ENCODE measurements at places on chromosomes 1 and 21. TPM values are rescaled to one million over a fixed set of nuclear protein-coding genes. Genes with fewer than 3 reads are reported as not detected.

- H3K4me1 ChIP-seq, result no peaks in the 10 kb centered on the region
- H3K4me3 ChIP-seq, result no peak overlapping the region
- no peak overlapping the region for H3K27ac ChIP-seq
- no peaks in the 10 kb centered on the region for H3K27me3 ChIP-seq
Measured at GRCh38 chr1:99619583-99619982, 26.3 kb upstream of the PALMD start.

DNA sequence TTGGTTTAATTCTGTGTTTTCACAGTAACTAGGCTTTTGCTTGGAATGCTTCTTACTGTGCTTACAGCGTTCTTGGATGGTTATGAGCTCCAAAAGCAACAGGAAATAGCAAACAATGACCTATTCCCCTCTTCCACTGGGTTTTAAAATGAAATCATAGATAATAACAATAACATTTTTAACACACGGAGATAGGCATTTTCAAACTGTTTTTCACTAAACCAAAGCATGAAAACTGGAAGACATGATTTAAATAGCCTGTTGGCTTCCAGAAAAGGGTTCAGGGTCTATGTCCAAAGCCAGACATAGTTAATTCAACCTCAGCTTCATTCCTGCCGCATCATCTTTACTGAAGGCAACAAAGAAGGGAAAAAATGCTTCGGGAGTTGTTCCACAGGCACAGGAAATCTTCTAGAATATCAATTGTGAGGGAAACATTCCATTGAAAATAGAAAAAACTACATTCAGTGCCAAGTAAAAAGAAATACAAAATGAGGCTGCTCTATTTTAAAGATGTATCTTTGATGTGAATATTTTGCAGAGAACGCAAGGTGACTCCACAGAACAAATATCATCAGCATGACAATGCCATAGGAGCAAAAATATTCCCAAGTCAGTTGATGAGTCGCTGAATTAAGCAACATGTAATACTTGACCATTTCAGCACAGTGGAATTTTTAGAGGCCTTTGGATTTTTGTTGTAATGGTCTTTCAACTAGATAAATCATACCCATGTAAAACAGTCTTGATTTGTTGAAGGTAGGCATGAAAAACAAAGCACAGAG lies 80.7 kb downstream of the NID1 start:
- DNase-seq, result no peak
- no peaks in the 10 kb centered on the region for H3K36me3 ChIP-seq
- H3K27me3 ChIP-seq, result no peaks in the 10 kb centered on the region
- peak overlapping the region; percentile 62 for H3K27ac ChIP-seq

DNA sequence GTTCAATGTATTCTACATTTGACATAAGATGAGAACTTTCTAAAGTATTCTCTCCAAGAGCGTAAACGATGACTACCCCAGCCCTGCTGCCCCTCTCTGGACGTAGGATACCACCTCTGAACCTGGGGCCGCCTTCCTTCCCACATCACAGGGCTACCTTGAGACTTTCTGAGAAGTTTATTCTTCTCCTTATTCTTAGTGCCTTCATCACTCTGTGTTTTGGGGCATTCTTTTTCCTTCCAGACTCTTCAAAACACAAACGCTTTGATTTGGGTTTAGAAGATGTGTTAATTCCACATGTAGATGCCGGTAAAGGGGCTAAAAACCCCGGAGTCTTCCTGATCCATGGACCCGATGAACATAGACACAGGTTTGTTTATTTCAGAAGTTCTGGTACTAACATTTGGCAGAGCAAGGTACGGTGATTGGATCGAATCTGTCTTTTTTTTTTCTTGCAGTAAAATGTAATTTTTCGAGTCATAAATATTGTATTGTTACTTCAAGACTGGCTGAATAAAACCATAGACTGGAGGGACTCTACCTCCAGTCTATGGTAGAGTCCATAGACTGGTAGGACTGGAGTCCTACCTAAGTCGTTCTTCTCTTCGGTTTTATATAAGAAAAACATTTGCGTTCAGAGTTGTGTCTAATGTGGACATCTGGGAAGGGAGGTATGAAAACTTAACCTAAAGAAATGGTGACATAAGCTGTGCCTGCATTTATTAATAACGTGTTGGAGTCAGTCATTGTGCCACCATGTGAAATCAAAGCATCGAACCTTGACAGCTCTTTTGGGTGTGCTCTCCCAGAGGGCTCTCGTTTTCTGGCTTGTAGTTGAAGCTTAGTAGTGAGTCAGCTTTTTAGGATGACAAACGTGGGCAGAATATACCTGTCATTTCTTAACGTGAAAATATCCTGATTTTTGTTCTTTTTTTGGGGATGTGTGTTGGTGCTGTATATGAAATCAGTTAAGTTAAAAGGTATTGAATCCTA lies 1.2 kb downstream of the MAN1A2 start:
- peak overlapping the region; percentile 65 for H3K4me3 ChIP-seq
- no peaks in the 10 kb centered on the region for H3K27me3 ChIP-seq
- DNase-seq, result no peak

GRCh38 chr1:228478912-228479711 lies 8.1 kb upstream of the RNF187 start:
- H3K27me3 ChIP-seq, result no peaks in the 10 kb centered on the region
- H3K27ac ChIP-seq, result no peak overlapping the region
- H3K4me3 ChIP-seq, result no peak overlapping the region
- no peak for DNase-seq

DNA sequence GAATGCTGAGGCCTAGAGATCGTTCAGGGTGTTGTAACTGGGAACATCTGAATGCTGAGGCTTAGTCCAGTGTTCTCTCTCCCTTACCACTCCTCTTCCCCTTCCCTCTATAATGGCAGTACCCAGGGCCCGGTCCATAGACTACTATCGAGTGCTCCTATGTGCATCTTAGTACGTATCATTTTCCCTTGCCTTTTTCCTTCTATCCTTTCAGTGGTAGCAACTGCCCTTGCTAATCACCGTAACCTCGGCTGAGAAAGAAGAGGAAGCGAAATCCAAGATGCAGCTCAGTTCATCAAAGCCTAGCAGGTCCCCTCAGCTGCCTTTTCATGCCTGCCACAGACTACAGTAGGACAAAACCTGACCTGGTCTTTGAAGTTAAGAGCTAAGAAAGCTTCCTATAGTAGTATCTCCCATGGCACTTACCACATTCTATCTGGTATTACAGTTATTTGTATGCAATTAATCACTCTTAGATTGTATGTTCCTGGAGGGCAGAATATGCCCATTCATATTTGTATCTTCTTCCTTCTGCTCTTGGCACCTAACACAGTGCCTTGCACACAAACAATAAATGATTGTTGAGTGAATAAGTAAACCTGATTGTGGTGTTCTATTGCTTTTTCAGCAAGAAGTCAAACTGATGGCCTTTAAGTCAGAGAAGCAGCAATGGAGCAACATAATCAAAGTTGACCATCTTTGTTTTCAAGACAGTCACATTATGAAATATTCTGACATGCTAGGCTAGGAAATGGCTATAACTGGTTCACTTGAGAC lies 22.4 kb downstream of the CNIH4 start:
- DNase-seq, result no peak
- H3K4me1 ChIP-seq, result no peaks in the 10 kb centered on the region

- no peak for DNase-seq
- no peak overlapping the region for H3K4me3 ChIP-seq
- no peaks in the 10 kb centered on the region for H3K4me1 ChIP-seq
- no peaks in the 10 kb centered on the region for H3K36me3 ChIP-seq
- no peaks in the 10 kb centered on the region for H3K27me3 ChIP-seq
- H3K27ac ChIP-seq, result no peak overlapping the region
Measured at GRCh38 chr1:116934586-116935207, 25.0 kb downstream of the PTGFRN start.

- H3K4me3 ChIP-seq, result no peak overlapping the region
- no peaks in the 10 kb centered on the region for H3K27me3 ChIP-seq
- H3K36me3 ChIP-seq, result no peaks in the 10 kb centered on the region
- H3K4me1 ChIP-seq, result peaks cover 3% of the 10 kb centered on the region
Measured at GRCh38 chr21:31879241-31879650, 6.4 kb downstream of the HUNK start.

- DNase-seq, result no peak
- no peak overlapping the region for H3K27ac ChIP-seq
- no peak overlapping the region for H3K4me3 ChIP-seq
- no peaks in the 10 kb centered on the region for H3K36me3 ChIP-seq
Measured at GRCh38 chr1:232990176-232991128, 40.0 kb downstream of the NTPCR start.

GRCh38 chr1:65832296-65832695 lies 39.6 kb downstream of the PDE4B start:
- H3K4me3 ChIP-seq, result no peak overlapping the region
- H3K27me3 ChIP-seq, result no peaks in the 10 kb centered on the region
- H3K36me3 ChIP-seq, result no peaks in the 10 kb centered on the region
- H3K27ac ChIP-seq, result no peak overlapping the region
- H3K4me1 ChIP-seq, result no peaks in the 10 kb centered on the region

DNA sequence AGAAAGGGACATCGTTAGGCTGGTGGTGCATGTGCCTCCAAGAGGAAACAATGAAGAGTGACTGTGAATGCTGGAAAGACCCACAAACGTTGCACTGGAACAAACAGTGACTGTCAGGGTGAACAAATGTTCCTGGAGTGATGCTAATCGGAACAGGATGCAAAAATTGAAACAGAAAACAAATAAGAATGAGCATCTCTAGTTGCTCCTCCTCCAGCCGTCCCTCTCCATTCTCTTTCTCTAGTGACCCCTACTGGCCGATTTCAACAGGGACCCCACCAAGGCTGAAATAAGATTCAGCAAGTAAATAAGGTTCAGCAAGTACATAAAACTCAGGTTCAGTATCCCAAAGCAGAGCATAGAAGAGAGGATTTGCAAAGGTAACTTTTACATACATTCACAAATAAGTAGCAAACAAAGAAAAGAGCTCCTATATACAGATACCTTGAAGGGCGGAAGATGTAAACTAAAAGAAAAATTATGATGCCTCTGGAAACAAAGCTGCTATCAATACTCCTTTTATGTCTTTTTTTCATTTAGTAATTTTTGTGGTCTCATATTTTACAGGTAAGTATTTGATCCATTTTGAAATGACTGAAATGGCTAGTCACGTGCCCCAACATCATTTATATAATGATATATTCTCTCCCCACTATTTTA lies 836.1 kb upstream of the ADAMTS5 start:
- no peak overlapping the region for H3K27ac ChIP-seq
- DNase-seq, result no peak
- no peaks in the 10 kb centered on the region for H3K27me3 ChIP-seq
- H3K36me3 ChIP-seq, result no peaks in the 10 kb centered on the region
- no peak overlapping the region for H3K4me3 ChIP-seq
- H3K4me1 ChIP-seq, result no peaks in the 10 kb centered on the region

UBXN10 gene
- 0.39 TPM for polyA plus RNA-seq

MYOG gene
- not detected for polyA plus RNA-seq

DNAI4 gene
- polyA plus RNA-seq, result 2.5 TPM

DEDD gene
- polyA plus RNA-seq, result 53.9 TPM

LAMC1 gene
- polyA plus RNA-seq, result 51.3 TPM

ZNF691 gene
- 14.1 TPM for polyA plus RNA-seq
